Central memory CD4-positive, alpha-beta T cell (primary cell): ENCODE measurements at places on chromosomes 12 and 14.

DNA sequence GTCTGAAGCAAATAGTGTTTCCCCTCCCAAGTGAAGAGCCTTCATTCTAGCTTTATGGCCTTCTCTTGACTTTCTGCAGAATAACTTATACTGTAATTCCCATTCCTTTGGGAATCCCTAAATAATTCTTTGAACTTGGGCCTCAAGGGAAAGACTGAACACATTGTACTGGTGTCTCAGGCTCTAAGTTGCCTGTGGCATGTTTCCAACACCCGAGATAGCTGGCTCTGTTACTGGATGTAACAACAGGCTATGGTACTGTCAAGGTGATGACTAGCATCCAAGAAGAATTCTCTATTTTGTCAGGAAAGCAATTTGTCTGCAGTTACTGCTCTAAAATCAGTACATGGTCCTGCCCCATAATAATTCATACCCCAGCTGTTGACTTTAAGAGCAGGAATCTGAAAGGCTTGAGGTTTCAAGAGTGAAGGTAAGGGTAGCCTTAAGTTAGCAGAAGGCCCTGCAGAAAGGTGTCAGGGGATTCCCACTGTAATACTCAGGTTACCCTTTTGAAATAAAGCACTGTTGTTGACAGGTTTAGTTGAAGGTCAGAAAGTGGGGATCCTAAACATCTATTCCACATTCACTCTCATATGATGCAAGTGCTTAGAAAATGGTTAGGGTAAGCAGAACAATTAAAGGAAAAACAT is 5.2 kb downstream of the GPX2 start:
- DNase-seq, result no peak

GRCh38 chr14:61690039-61690438 is 5.3 kb upstream of the HIF1A start:
- no peak for DNase-seq

DNA sequence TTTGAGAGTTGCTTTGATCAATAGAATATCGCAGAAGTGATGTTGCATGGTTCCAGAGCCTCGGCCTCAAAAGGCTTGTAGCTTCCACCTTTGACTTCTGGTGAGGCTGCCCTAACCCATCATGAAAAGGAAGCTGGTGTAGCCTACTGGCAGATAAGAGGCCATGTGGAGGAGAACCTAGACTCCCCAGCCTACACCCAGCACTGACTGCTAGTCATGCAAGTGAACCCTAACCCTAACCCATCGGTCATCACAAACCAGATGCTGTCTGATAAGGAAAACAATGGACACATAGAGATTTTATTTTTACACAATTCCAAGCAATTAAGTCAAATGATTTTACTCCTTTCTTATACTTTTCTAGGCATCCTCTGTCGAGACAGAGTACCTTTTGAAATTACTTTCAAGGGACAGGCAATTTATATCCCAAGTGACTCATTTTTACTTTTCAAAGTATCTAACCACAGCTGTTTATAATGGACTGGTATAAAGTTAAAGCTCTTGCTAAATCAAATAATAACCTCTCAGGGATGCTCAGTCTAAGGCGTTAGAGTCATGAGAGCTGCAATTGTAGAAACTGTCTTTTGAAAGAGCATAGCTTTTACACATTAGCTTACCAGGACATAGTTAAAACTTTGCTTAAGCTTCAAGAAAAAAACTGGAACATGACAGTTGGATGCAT is 17.6 kb downstream of the PTPRB start:
- DNase-seq, result no peak

DNA sequence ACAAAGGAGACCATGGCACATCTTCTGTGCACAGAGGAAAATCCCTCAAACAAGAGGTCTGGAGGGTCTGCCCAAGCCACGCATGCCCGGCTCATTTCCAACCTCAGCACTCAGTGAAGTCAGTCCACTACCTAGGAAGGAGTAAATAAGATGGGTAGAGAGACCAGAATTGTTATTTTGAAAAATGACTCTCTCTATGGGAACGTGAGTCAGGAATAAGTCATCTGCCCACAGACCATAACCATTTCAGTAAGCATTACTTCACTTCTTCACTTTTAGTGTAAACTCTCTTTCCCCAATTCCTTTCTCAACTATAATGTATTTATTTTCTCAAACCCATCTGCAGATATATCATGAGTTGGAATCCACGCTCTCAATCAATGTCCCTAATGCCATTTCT is 1039.9 kb upstream of the USP15 start:
- DNase-seq, result no peak

DNA sequence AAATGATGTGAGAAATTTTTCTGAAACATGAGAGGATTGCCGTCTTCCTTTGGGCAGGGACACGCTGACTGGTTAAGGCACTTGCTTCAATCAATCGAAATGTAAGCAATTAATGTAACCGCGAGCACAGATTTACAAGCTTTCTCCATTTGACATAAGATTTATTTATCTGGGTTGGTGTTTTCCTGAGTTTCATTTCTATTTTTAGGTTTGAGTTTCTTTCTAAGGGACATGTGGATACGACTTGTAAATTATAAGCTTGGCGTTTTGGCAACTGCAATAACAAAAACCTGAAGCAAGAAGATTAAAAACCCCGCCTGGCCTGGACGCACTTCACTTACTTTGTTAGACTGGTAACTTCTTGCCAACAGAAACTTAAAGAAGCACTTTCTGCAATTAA is 20.3 kb upstream of the SINHCAF start:
- no peak for DNase-seq

DNA sequence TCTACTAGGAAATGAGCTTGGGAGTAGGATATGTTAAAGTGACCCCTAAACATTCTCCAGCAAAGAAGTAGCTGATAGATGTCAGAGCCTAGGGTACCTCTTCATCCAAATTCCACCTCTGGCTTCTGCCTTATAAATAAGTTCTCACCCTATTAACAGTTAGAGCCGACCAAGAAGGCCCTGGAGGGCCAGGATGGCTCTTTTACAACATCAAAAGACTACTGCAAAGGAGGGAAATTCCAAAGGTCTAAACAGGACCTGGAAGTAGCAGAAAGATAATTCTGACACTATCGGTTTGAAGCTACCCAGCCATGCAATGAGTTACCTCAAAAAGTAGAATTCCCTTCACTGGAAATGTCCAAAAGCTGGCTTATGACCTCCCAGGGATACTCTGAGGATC is 90.0 kb downstream of the PPM1H start:
- DNase-seq, result no peak
